ENCODE measurements at places on chromosomes 3 and 15. TPM values are rescaled to one million over a fixed set of nuclear protein-coding genes. Genes with fewer than 3 reads are reported as not detected.

The ACVR2B gene
- 6.6 TPM for total RNA-seq

The RTP3 gene
- not detected for total RNA-seq

The SH2D7 gene
- 3.3 TPM for total RNA-seq

- H3K36me3 ChIP-seq, result no peaks in the 10 kb centered on the region
- DNase-seq, result no peak
- H3K4me1 ChIP-seq, result no peaks in the 10 kb centered on the region
- H3K27ac ChIP-seq, result no peak overlapping the region
These were observed 674.5 kb upstream of the NECTIN3 start for GRCh38 chr3:110397115-110397514.

DNA sequence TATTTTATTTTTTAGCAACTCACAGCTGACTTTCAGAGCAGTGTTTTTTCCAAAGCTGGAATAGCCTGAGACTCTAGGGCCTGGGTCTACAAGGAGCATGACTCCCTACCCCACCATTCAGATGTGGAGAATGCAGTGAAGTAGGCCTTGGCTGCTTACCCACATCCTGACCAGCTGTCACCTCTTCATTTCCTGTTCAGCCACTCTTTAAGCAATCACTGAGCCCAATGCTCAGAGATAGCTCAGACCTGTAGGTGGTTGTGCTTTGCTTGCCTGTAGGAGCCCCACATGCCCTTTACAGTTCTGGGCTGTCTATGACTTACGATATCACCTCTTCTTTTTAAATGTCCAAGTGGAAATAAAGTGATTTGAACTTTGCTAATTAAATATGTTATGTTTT lies 148.1 kb downstream of the NEK11 start:
- DNase-seq, result no peak
- no peaks in the 10 kb centered on the region for H3K27me3 ChIP-seq
- H3K27ac ChIP-seq, result no peak overlapping the region
- no peaks in the 10 kb centered on the region for H3K4me1 ChIP-seq
- H3K4me3 ChIP-seq, result no peak overlapping the region

DNA sequence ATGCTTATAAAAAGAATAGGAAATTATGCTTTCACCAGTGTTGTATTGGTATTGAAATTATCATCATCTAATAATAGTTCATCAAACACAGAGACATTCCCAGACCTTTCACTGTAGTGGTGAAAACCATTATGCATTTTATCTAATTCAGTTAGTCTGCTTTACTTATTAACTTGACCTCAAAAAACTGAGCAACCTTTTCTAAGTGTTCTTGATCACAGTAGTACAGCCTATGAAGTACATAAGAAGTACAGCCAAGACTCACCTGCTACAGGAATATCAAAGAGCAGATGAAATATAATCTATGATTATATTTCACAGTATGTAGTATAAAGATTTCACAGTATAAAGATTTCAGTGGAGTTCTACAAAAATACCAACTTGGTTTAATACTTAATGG lies 75.2 kb downstream of the FILIP1L start:
- H3K27ac ChIP-seq, result no peak overlapping the region
- no peaks in the 10 kb centered on the region for H3K4me1 ChIP-seq
- H3K36me3 ChIP-seq, result no peaks in the 10 kb centered on the region
- no peak for DNase-seq

GRCh38 chr15:43465100-43465499 lies 27.9 kb downstream of the TP53BP1 start:
- H3K4me1 ChIP-seq, result no peaks in the 10 kb centered on the region
- no peak for DNase-seq
- no peaks in the 10 kb centered on the region for H3K36me3 ChIP-seq
- H3K4me3 ChIP-seq, result no peak overlapping the region
- no peak overlapping the region for H3K27ac ChIP-seq

- no peaks in the 10 kb centered on the region for H3K27me3 ChIP-seq
- H3K27ac ChIP-seq, result no peak overlapping the region
- no peaks in the 10 kb centered on the region for H3K36me3 ChIP-seq
- H3K4me1 ChIP-seq, result no peaks in the 10 kb centered on the region
- H3K4me3 ChIP-seq, result no peak overlapping the region
These were observed 682.8 kb upstream of the ARPP21 start for GRCh38 chr3:34956511-34956910.

DNA sequence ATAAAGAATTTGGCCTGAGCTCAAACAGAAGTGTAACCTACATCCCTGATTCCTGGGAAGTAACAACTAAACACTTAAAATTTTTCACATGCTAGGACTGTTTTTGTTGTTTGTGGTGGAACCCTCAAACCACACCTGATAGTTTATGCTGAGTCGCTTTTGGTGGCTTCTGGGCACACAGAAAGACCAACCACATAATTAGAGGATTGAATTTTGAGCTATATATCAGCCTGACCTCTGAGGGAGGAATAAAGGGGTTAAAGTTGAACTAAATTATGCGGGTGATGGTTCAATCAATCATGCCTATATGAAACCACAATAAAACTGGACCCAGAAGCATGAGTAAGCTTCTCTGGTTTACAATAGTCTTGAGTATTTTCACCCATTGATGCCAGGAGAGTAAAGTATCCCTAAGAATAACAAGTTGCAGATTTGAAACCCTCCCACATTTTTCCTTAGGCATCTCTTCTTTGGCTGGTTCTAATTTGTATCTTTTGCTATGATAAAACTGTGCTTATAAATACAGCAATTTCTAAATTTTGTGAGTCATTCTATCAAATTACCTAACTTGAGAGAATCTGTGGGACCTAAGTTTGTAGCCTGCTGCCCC lies 1304.5 kb upstream of the GBE1 start:
- no peak for DNase-seq
- no peak overlapping the region for H3K4me3 ChIP-seq
- H3K27me3 ChIP-seq, result no peaks in the 10 kb centered on the region

DNA sequence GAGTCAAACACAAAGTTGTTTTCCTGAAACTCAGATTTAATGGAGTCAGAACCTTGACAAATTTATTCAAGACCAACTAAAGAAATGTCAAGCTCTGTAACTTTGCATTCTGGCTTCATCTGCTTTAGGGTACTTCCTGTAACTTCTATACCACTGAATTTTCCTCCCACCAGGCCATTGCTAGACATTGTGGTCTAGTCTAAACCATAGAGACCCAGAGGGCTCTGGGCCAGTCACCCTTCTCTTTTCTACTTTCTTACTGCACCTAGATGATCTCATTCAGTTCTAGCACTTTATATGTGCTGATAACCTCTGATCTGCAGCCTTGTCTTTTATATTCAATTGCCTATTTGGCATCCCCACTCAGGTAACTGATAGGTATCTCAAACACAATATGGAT lies 2.8 kb upstream of the OR5K1 start:
- H3K36me3 ChIP-seq, result no peaks in the 10 kb centered on the region
- H3K4me3 ChIP-seq, result no peak overlapping the region
- no peak overlapping the region for H3K27ac ChIP-seq
- H3K4me1 ChIP-seq, result no peaks in the 10 kb centered on the region
- H3K27me3 ChIP-seq, result no peaks in the 10 kb centered on the region

DNA sequence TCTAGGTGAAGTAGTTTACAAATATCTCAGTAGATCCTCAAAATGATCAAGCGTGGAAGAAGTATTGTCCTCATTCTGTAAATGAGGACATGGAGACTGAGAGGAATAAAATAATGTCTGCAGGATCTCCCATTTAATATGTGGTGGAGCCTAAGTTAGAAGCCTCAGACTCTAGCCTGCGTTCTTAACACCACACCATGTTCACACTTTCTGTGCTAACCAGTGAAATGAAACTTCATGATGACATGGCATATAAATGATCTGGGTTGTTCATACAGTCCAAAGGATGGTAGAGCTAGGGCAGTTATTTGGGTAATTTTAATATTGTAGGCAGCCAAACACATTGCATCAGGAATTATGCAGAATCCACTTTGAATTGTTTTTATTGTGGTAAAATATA lies 25.1 kb upstream of the APH1B start:
- H3K27me3 ChIP-seq, result no peaks in the 10 kb centered on the region
- H3K36me3 ChIP-seq, result peaks cover 14% of the 10 kb centered on the region
- no peaks in the 10 kb centered on the region for H3K4me1 ChIP-seq
- H3K4me3 ChIP-seq, result no peak overlapping the region

DNA sequence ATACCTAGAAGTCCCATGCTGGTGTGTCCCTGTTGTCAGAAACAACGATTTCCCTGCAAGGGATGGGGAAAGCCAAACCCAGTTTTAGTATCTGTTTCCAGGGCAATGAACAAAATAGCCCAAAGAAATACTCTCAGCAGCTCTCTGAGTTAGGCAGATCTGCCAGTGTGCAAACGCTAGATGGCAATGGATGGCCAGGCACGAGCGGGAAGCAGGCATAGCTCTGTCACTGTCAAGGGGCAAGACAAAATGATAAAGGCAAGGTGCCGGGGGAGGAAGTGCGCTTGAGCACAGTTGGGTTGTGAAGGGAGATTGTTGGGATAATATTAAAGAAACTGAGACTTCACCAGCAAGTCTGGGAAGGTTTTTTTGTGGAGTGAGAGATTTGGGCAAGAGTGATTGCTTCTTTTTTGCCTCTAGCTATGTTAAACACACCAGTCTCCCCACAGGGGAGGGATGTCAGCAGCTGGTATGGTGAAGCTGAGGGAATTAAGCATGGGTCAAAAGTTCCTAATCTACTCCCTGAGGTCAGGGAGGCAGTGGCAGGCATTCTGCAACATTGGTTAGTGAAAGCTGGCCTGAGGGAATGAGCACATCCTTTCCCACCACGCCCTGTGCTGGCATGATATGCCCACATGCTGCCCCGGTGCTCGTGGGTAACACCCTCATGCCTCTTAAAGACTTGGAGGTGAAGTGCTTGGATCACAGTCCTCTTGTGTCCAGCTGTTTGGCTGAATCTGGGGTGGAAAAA lies 117.5 kb downstream of the PDCD6IP start:
- no peak overlapping the region for H3K27ac ChIP-seq
- no peaks in the 10 kb centered on the region for H3K27me3 ChIP-seq
- no peaks in the 10 kb centered on the region for H3K4me1 ChIP-seq
- H3K4me3 ChIP-seq, result no peak overlapping the region
- no peaks in the 10 kb centered on the region for H3K36me3 ChIP-seq

- H3K4me1 ChIP-seq, result no peaks in the 10 kb centered on the region
- no peaks in the 10 kb centered on the region for H3K27me3 ChIP-seq
- no peak overlapping the region for H3K4me3 ChIP-seq
- DNase-seq, result no peak
- no peak overlapping the region for H3K27ac ChIP-seq
These were observed 307.7 kb downstream of the ARPP21 start for GRCh38 chr3:35946854-35947515.

DNA sequence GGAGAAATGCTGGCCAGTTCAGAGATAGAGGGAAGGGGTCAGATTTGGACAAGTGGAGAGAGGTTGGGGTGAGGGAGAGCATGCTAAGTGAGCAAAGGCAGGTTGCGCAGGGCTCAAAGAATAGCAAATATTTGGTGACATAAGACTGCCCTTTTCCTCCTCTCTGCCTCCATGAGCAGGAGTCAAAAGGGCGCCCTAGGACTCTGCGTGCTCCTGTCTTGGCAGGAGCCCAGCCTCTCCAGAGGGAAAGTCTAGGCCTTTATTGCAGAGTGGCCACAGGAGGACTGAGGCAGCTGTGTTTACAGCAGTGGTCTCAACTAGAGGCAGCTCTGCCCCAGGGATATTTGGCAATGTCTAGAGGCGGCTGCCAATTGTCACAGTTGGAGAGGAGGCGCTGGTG lies 165.6 kb downstream of the FAM43A start:
- H3K27me3 ChIP-seq, result no peaks in the 10 kb centered on the region
- H3K4me3 ChIP-seq, result no peak overlapping the region
- DNase-seq, result no peak
- H3K27ac ChIP-seq, result no peak overlapping the region
- H3K36me3 ChIP-seq, result no peaks in the 10 kb centered on the region
- H3K4me1 ChIP-seq, result peaks cover 5% of the 10 kb centered on the region

GRCh38 chr3:64291345-64291744 lies 66.1 kb upstream of the PRICKLE2 start:
- H3K4me3 ChIP-seq, result no peak overlapping the region
- no peaks in the 10 kb centered on the region for H3K36me3 ChIP-seq
- no peak for DNase-seq
- H3K27ac ChIP-seq, result no peak overlapping the region
- H3K27me3 ChIP-seq, result no peaks in the 10 kb centered on the region

GRCh38 chr3:151750181-151750580 lies 16.5 kb downstream of the AADACL2 start:
- no peaks in the 10 kb centered on the region for H3K4me1 ChIP-seq
- no peak overlapping the region for H3K27ac ChIP-seq
- DNase-seq, result no peak
- H3K27me3 ChIP-seq, result no peaks in the 10 kb centered on the region
- H3K36me3 ChIP-seq, result no peaks in the 10 kb centered on the region

DNA sequence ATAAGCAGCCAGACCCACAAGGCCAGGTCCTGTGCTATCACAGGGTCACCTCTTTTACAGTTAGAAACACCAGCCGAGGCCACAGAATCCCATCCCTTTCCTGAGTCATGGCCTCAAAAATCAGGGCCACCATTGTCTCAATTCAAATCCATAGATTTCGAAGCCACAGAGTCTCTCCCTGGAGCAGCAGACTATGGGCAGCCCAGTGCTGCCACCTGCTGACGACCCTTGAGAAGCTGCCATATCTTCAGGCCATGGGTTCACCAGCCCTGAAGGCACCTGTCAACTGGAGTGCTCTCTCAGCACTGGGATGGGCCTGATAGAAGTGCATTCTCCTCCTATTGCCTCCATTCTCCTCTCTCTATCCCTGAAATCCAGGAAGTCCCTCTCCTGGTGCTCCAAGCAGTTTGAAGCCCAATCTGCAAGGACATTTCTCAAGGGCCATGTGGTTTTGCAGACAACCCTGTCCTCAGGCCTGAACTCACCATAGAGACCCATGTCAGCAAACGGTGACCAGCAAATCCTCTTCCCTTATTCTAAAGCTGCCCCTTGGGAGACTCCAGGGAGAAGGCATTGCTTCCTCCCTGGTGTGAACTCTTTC lies 39.6 kb downstream of the TGM4 start:
- peak; percentile 84 for DNase-seq
- H3K27ac ChIP-seq, result no peak overlapping the region
- H3K27me3 ChIP-seq, result no peaks in the 10 kb centered on the region

DNA sequence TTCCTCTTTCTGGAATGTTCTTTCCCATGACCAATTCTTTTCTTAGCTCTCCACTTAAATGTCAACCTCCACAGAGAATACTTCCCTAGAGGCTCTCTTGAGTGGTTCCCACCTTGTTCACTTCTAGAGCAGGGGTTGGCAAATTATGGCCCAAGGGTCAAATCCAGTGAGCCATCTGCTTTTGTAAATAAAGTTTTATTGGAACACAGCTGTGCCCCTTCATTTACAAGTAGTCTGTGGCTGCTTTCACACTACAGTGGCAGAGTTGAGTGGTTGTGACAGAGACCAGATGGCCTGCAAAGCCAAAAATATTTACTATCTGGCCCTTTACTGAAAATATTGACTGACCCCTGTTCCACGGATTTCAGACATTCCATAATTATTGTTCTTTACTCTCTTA lies 166.2 kb downstream of the WNT5A start:
- no peak overlapping the region for H3K27ac ChIP-seq
- no peaks in the 10 kb centered on the region for H3K4me1 ChIP-seq
- DNase-seq, result no peak
- H3K36me3 ChIP-seq, result no peaks in the 10 kb centered on the region

- peaks cover 71% of the 10 kb centered on the region for H3K36me3 ChIP-seq
- H3K4me3 ChIP-seq, result no peak overlapping the region
- DNase-seq, result no peak
- no peak overlapping the region for H3K27ac ChIP-seq
- H3K4me1 ChIP-seq, result no peaks in the 10 kb centered on the region
- no peaks in the 10 kb centered on the region for H3K27me3 ChIP-seq
These were observed 101.3 kb downstream of the ETFA start for GRCh38 chr15:76209942-76210341.

- H3K4me1 ChIP-seq, result no peaks in the 10 kb centered on the region
- H3K27ac ChIP-seq, result no peak overlapping the region
- no peaks in the 10 kb centered on the region for H3K27me3 ChIP-seq
- no peak for DNase-seq
- no peaks in the 10 kb centered on the region for H3K36me3 ChIP-seq
These were observed 55.1 kb upstream of the SLC25A26 start for GRCh38 chr3:66165660-66166059.
